ENCODE measurements at places on chromosomes 4 and X.

- no peak for DNase-seq
Observed at GRCh38 chrX:75784680-75785491, at the start of gene MAGEE2. Gene MAGEE2, minus strand, starts transcription at chrX:75785254. Its CDS starts 203 bp downstream, at chrX:75785051.

DNA sequence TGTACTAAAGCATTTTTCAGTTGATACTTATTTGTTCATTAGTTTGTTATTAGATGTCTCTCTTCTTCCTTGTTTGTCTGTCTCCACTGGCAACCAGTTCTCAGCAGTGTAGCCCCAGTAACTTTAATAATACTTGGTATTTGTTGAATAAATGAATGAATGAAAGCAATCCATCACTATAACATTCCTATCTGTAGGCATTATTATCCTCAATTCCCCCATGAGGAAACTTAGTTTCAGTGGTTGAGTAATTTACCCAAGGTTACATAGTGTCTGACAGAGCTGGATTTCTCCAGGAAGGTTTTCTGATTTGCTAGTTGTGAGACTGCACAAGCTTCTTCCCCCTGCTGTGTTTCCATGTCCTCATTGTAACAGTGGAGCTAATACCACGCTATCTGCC is 27.8 kb upstream of the MAOB start:
- no peak for DNase-seq

- no peak for DNase-seq
Observed at GRCh38 chr4:36446275-36446674, 164.9 kb downstream of the DTHD1 start.

GRCh38 chr4:163757219-163757618 is 262.7 kb downstream of the TMA16 start:
- no peak for DNase-seq
